BJ (cell line): ENCODE measurements at places on chromosomes 1 and 21.

DNA sequence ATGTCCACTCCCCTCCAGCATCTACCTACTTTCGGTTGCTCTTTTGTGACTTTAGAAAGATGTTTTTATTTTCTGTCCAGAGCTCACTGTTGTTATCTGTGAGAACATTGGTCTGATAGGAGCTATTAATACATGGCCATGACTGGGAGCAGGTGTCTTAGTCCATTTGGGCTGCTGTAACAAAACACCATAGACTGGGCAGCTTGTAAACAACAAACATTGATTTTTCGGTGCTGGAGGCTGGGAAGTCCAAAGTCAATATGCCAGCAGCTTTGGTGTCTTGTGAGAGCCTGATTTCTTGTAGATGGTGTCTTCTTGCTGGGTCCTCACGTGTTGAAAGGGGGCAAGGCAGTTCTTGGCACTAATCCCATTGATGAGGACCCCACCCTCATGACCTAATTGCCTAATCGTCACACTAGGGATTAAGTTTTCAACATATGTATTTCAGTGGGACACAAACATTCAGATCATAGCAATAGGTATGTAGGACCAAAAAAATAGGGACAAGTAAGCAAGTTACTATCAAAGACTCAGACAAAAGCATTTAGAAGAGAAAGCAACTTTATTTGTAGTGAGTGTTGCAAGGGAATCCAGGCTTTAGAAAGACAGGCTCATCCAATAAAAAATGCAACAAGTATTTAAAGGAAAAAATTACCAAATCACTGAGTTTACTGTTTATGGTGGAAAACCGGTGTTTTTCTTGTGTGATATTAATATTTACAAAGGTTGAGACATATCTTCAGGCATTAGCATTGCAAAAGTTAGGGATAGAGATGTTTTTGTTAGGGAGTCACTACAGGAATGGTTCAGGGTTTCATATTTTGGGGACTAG lies 55.2 kb upstream of the WDR26 start:
- no peak for DNase-seq

GRCh38 chr1:164637461-164638375 lies 78.7 kb downstream of the PBX1 start:
- peak; percentile 35 for DNase-seq

GRCh38 chr1:240258910-240259309 lies 167.2 kb downstream of the FMN2 start:
- peak; percentile 92 for DNase-seq

- no peak for DNase-seq
Measured at GRCh38 chr21:46191257-46191685, 7.0 kb upstream of the SPATC1L start.

DNA sequence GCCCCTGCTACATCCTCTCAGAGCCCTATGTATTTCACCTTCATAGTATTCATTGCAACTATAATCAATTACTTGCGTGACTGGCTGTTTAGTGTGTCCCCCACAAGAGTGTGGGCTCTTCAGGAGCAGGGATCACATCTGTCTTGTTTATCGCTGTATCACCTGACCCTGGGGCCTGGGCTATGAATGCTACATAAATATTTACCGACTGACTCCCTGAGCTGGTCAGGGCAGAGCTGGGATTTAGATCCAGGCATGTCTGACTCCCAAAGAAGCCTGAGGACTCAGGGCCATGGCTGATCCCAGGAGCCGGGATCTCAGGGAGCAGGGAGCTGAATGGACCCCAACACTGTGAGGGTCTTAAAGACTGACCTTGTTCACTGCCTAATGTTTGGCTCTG lies 49.7 kb downstream of the AHDC1 start:
- DNase-seq = no peak

DNA sequence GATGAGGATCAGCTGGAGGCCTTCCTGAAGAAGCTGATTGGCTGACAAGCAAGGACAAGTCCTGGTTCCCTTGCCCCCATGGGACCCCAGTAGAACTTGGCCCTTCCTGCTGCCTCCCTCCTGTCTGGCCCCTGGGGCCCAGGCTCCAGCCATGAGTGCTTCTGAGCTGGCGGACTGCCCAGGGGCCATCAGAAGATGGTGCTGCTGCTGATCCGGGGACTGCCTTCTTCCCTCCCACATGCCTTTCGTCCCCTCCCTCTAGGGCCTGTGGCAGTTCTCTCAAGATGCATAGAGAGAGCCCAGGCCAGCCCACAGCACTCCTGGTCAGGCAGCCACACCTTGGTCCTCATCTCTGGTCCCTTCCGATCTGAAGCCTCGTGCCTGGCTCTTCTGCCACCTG lies 57.9 kb upstream of the PRKACB start:
- no peak for DNase-seq

- no peak for DNase-seq
Measured at GRCh38 chr1:106515375-106515774, 541.1 kb upstream of the PRMT6 start.

DNA sequence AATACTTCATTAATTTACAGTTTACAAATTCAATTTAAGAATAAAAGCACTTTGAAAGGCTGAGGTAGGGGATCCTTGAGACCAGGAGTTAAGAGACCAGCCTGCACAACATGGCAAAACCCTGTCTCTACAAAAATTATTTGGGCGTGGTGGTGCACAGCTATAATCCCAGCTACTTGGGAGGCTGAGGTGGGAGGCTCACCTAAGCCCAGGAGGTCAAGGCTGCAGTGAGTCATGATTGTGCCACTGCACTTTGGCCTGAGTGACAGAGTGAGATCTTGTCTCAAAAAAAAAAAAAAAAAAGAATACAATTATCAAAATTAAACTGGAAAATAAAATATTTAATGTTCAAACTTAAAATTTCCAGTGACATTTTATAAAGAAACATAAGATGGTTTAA lies 72.2 kb downstream of the USP1 start:
- DNase-seq = no peak

DNA sequence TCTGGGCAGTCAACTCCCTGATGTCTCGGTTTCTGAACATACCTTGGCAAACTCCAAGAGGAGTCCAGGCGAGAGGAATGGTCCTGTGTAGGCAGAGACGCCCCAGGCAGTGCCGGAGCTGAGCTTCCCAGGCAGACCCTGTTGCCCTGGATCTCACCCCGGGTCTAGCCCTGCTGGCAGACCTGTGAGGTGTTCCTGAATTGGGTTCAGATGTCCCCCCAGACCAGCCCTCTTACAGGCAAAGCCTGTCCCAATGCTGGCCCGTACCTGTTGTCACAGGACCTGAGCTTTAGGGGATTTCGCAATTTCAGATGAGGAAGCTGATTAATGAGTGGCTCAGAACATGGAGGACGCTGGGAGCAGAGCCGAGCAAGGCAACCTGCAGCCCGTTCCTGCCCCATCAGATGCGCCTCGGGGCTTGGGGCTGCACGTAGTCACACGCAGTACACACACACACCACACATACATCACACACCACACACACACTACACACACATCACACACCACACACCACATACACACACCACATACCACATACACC lies 38.5 kb upstream of the PDE9A start:
- no peak for DNase-seq

DNA sequence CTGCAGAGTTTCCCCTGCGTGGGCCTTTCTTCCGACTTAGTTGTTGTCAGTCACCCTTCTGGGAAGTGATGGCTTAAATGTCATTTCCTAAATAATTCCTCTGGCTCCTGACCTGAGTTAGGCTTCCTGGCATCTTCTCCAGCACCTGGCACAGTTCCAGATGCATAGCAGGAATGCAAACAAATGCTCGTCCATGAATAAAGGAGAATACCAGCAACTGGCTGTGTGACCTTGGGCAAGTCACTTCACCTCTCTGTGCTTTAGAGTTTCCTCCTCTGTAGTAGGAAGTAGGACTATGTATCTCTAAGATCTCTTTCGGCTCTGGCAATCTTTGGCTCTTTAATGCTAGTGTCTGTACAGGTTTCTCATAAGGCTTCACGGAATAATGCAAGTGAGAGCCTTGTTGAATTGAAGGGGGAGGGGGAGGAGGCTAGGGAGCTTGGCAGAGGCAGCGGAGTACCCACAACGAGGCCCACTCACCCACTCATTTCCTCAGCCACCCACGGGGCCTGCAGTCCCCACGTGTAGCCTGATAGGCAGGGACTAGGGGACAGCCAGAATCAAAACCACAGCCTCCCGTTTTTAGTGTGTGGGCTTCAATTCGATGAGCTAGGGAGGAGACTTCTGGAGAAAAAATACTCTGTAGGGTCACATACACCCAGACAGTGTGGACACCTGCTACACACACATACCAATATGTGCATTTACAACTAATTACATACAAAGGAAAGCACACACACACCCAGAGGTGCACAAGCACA lies 48.1 kb downstream of the TENT5C start:
- no peak for DNase-seq

- DNase-seq = peak; percentile 54
Measured at GRCh38 chr1:145740269-145740668, 21.0 kb downstream of the CD160 start.

GRCh38 chr1:226589008-226589733 lies 40.6 kb downstream of the STUM start:
- no peak for DNase-seq

GRCh38 chr21:39812983-39813382 lies 54.3 kb upstream of the PCP4 start:
- no peak for DNase-seq

DNA sequence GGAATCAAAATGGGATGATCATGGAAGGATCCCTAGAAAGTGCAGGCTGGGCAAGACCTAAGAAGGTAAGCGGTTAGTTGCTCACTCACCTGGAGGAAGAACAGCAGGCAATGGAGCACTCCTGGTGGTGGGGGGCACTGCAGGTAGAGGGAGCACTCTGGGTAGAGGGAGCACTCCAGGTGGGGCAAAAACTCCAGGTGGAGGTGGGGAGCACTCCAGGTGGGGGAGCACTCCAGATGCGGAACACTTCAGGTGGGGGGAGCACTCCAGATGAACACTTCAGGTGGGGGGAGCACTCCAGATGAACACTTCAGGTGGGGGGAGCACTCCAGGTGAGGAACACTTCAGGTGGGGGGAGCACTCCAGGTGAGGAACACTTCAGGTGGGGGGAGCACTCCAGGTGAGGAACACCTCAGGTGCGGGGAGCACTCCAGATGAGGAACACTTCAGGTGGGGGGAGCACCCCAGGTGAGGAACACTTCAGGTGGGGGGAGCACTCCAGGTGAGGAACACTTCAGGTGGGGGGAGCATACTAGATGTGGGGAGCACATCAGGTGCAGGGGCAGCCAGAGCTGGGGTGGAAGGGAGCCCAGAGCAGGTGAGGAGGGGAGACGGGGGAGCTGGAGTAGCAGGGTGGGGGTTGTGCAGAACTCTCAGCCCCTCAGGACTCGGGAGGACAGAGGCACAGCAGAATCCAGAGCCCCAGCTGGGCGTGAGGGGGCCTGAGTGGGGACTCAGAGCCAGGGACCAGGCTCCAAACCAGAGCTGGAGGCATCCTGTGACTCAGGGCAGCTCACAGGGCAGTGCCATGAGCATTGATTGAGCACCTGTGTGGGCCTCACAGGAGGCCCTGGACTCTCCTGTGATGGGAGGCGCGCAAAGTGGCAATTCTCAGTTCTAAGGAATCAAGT lies 37.7 kb upstream of the COL6A1 start:
- DNase-seq = no peak

GRCh38 chr1:171084870-171085269 lies 5.8 kb upstream of the FMO3 start:
- DNase-seq = no peak

GRCh38 chr1:30670240-30671060 lies 52.9 kb downstream of the MATN1 start:
- peak; percentile 74 for DNase-seq
